HCT116 (cell line): ENCODE measurements at places on chromosomes 16 and 17. TPM values are rescaled to one million over a fixed set of nuclear protein-coding genes. Genes with fewer than 3 reads are reported as not detected.

Gene TCAP
- total RNA-seq: 1.5 TPM

- no peak for DNase-seq
Observed at GRCh38 chr16:86222547-86222946, 287.8 kb upstream of the FOXF1 start.

Gene NPIPB2
- 10.7 TPM for total RNA-seq

Gene SOX8
- 5.2 TPM for total RNA-seq

- DNase-seq: no peak
Observed at GRCh38 chr17:28372203-28372944, 880 bp downstream of the SARM1 start.

DNA sequence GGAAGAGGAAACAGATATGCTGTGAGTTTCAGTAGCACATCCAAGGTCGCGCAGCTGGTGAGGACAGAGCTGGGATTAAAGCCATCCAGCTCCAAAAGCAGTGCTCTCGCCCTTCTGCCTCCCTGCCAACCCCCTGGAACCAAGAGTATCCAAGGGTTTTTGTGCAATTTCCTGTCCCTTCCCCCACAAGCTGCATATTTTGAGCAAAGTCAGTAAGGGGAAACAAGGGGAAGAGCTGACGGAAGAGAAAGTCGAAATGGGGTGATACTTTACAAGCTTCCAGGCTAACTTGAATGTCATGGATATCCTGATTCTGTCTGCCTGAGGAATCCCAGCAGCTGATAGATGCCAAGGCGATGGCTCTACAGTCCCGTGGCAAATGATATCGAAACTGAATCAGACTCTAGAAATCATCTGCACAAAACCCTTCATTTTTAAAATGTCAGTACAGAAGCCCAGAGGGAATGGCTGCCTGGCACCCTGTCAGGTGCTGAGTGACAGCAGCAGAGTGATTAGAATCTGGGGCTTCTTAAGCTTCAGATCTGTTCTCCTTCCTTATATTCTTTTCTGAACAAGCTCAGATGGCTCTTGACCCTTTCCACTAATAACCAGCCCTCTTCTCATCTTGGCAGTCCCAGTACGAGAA is 42.9 kb upstream of the TEKT3 start:
- DNase-seq: no peak

Gene ADAD2
- not detected for total RNA-seq

DNA sequence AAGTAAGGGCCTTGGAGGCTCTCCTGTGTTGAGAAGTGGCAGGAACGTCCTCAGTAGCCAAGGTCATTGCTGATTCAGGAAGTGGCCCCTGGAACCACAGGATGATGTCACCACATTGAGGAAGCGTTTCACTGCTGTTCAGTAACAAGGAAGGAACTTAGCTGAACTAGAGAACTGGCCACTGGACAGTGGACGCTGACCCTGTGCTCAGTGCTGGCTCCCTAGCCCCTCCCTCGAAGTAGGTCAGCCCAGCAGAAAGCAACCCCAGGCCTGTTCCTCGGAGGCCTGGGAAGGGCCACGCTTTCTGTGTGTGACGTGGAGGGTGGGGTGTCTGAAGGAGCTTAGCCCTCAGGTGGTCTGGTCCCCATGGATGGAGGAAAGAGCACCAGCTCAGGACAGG is 58.3 kb downstream of the B9D1 start:
- no peak for DNase-seq

GRCh38 chr17:40173778-40174135 is 3.5 kb upstream of the RAPGEFL1 start:
- DNase-seq: no peak

Gene DNAI2
- not detected for total RNA-seq

DNA sequence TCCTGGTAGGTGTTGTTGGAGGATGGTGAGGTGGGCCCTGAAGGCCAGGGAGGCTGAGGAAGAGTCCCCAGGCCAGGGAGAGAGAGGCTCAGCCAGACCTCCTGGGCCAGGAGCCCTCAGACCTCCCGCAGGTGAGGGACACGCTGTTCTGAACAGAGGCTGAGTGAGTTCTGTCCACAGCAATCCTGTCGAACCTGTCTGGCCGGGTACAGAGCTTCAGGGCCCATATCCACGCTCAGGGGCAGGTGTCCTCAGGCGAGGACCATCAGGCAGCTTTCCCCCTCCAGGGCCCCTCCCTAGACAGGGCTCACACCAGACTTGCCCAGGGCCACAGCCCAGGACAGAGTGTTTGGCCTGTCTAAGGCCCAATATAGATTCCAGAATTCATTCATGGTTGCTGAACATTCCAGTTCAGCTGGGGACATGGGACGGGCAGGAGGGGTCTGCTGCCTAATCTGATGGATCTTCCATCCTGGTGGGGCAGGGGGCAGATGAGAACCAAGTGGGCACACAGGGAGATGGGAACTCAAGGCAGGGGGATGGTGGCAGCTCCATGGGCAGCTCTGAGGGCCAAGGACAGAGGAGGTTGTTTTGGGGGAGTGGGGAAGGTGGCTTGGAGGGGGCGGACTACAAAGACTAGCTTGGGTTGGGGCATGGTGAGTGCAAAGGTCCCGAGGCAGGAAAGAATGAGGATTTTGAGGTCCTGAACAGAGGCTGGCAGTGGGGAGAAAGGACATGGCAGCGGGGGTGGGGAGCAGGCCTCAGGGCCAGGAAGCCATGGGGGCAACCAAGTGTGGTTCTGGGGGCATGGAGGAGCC is 23.4 kb upstream of the MPRIP start:
- DNase-seq: no peak

DNA sequence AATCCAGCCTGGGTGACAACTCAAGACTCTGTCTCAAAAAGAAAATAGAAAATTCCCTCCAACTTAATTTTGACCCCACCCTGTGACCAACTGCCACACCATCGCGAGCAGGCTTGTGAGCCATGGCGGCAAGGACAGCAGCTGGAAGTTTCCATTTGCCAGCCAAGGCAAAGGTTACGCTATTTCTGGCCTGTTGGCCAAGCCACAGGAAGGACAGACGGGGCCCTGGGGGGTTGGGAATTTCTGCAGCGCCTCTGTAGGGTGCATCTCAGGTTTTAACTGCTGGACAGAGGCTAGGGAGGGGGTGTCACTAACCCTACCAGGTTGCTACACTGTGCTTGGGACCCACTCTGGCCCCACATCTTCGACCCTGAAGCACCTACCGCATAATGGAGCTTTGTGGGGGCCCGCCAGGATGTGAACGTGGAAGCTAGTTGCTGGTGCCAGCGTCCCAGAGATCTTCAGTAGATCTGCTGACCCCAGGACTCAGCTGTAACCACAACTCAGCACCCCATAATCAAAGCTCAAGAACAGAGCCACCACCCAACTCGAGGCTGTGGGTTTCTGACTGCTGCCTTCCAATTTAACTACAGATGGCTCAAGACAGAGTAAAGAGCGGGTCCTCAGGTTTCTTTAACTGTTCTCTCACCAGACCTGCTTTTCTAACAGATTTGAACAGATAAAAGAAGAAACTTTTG is 10.9 kb downstream of the KIFC3 start:
- no peak for DNase-seq

GRCh38 chr17:30780343-30780742 is 44.1 kb downstream of the CRLF3 start:
- no peak for DNase-seq

GRCh38 chr16:56309008-56309407 is 116.3 kb downstream of the AMFR start:
- DNase-seq: no peak

GRCh38 chr17:78953356-78954350 is 26.1 kb downstream of the LGALS3BP start:
- DNase-seq: no peak

Gene CARD14
- total RNA-seq: 0.25 TPM

Gene DYNLRB2
- not detected for total RNA-seq

DNA sequence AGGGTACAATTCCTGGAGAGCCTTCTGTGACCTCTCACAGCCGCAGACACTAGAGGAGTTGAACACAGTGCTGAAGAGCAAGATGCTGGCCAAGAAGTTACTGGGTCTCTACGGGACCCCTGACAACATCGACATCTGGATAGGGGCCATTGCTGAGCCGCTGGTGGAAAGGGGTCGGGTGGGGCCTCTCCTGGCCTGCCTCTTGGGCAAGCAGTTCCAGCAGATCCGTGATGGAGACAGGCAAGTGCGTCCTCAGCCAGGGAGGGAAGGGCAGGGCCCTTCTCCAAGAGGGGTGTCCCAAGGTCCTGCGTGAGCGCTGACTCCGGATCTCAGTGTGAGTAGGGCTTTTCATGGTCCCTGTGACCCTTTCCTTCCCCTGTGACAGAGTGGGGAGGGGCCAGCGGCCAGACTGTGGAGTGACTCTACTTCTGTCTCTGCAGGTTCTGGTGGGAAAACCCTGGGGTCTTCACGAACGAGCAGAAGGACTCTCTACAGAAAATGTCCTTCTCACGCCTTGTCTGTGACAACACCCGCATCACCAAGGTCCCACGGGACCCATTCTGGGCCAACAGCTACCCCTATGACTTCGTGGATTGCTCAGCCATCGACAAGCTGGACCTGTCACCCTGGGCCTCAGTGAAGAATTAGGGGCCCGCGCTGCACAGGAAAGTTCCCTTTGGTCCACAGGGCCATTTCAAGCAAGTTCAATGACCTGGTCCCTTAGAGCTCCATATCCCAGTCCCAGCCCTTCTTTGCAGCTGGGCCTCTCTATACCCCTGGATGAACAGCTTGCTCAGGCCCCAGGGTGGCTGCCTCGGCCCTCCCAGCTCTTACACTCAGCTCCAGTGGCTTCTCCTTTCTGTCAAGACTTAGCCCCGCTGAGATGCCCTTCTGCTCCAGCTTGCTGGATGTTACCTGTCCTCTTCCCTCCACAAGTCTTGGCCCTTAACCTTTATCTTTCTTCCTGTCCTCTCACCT is 13.1 kb downstream of the MPO start:
- no peak for DNase-seq

Gene IRX5
- total RNA-seq: 0.86 TPM

DNA sequence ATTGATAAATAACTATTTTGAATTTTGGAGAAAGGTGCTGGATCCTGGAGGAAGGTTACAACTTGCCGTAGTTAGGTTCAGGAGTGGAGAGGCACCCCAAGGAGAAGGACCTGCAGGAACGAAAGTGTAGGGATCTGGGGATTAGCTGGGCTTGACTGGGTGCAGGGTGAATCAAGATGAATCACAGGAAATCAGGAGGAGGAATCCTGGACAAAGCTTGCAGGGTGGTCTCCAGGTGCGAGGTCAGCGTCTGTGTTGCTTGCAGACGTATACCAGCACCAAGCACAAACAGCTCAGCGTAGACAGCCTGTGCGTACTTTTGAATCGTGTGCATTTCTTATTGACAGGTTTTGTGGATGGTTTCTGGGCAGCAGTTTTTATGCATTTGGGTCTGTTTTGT is 144.3 kb downstream of the MSI2 start:
- DNase-seq: no peak

Gene CDH8
- total RNA-seq: 2.5 TPM

DNA sequence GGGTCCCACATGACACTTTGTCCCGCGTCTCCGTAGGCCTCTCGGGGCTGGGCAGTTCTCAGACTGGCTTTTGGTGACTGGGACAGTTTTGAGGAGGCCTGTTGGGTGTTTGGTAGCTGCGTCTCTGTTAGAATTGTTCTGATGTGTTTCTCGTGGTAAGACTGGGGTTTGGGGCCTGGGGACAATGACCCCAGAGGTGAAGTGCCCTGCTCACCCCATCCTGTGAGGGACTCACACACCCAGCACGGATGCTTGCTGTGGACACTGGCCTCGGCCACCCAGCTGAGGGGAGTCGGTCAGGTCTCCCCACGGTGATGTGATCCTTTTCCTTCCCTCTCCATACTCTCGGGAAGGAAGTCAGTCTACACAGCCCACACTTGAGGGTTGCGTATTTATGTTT is 50.3 kb downstream of the METRNL start:
- no peak for DNase-seq

Gene ITGAX
- 1.9 TPM for total RNA-seq

- DNase-seq: no peak
Observed at GRCh38 chr17:77933777-77934398, 24.6 kb upstream of the TNRC6C start.

DNA sequence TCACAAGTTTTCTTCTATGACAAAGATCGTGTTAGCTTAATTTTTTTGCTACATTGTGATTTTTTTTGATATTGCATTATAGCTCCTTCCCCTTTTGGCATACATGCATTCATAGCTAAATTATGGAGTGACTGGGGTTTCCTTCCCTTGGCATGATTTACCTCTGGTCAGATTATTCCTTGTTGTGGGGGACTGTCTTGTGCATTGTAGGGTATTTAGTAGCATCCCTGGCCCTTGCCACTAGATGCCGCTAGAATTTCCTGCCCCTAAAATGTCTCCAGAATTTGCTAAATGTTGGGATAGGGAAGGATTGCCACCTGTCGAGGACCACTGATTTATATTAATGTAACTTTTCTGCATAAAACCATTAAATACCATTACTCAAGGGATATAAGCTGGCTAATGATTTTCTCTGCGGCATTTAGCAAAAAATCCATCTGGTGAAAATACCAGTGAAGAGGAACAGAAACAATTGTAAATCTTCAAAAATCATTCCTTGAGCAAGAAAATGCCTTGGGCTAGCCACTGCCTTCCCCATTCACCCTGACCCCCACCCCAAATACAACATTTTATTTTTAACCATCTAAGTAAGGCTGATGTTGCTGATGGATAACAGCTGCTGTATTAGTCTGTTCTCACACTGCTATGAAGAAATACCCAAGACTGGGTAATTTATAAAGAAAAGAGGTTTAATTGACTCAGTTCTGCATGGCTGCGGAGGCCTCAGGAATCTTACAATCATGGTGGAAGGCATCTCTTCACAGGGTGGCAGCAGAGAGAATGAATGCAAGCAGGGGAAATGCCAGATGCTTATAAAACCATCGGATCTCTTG is 195.2 kb downstream of the MAP2K6 start:
- peak; percentile 24 for DNase-seq

- DNase-seq: no peak
Observed at GRCh38 chr17:72890711-72891110, 201.8 kb downstream of the SLC39A11 start.

DNA sequence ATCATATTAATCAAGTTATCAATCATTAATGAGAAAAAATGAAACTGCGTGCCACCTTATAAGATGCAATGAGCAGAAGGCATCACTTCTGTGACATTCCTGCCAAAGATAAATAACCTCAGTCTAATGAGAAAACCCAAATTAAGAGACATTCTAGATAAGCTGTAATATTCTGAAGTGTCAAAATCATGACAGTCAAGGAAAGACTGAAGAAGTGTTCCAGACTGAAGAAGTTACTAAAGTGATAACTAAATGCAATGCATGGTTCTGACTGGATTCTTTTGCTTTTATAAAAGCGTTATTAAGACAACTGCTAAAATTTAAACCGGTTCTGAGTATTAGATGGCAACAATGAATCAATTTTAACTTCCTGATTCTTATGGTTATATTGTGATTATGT is 30.9 kb downstream of the BRIP1 start:
- DNase-seq: no peak
